ENCODE measurements at places on chromosomes 5 and 9. TPM values are rescaled to one million over a fixed set of nuclear protein-coding genes. Genes with fewer than 3 reads are reported as not detected.

GNA14 gene
- 0.63 TPM for total RNA-seq

FOXD4L3 gene
- total RNA-seq = not detected

GGTA1 gene
- total RNA-seq = not detected

APBA1 gene
- total RNA-seq = 1.1 TPM

GIN1 gene
- 6.3 TPM for total RNA-seq

MARCOL gene
- not detected for total RNA-seq

SLCO4C1 gene
- total RNA-seq = 1.5 TPM

SNCAIP gene
- 3.0 TPM for total RNA-seq

SLC25A48 gene
- total RNA-seq = not detected

TMEM252 gene
- not detected for total RNA-seq

FAM151B gene
- 3.8 TPM for total RNA-seq

PFN3 gene
- not detected for total RNA-seq

SERF1B gene
- 56.0 TPM for total RNA-seq

Data from kidney epithelial cell (primary cell).